Glutamatergic neuron (in vitro differentiated cells): ENCODE measurements at places on chromosomes 6 and 20. TPM values are rescaled to one million over a fixed set of nuclear protein-coding genes. Genes with fewer than 3 reads are reported as not detected.

DNA sequence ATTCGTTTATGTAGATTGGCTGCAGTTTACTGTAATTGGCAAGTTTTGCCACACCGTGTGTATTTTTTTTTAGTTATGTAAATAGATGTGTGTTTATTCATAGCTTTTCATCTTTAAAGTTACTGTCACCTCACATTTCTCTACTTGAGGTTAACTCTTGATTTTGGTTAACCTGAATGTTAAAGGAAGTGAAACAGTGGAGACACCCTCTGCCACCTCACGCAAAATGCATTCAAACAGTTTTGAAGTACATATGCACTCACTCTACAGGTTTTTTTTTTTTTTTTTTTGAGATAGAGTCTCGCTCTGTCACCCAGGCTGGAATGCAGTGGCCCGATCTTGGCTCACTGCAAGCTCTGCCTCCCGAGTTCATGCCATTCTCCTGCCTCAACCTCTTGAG, 17.7 kb downstream of the OR2A4 start:
- DNase-seq = no peak

GRCh38 chr6:111806561-111807497, 66.4 kb downstream of the FYN start:
- no peak for DNase-seq

DNA sequence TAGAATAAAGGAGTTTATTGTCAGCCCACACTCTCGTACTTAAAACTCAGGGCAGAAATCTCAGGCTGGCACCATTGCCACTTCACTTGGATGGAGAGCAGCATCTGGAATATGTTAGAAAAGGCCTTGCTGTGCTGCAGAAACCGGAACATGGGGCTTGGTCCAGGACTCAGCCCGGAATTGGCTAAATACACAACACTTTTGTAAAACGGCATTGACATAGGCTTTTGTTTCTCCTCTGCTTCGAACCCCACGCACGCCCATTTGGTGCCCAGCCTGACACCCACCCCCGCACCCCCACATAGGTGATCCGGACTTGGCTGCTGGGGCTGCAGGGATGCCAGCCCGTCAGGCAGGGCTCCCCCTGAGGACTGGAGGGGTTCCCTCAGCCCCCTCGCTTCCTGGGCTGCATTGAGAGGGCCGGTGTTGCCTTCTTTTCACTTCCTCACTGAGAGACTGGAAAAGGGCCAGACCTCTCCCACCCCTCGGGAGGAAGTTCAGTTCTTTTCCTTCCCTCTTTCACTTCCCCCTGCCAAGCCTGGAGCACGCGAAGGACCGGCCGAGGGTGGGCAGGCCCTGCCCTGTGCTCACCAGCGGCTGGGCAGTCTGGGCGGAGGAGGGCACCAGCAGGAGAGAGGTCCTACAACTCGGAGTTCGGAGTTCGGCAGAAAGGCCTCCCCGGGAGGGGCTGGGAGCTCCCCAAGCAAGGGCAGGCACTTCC, 17.9 kb upstream of the CST3 start:
- DNase-seq = no peak

GRCh38 chr20:25296094-25297093, 48.5 kb downstream of the PYGB start:
- peak; percentile 52 for DNase-seq

GRCh38 chr6:163406366-163406765, 8.2 kb upstream of the QKI start:
- DNase-seq = no peak

- DNase-seq = no peak
Measured at GRCh38 chr6:134727081-134727480, 222.8 kb downstream of the ALDH8A1 start.

DNA sequence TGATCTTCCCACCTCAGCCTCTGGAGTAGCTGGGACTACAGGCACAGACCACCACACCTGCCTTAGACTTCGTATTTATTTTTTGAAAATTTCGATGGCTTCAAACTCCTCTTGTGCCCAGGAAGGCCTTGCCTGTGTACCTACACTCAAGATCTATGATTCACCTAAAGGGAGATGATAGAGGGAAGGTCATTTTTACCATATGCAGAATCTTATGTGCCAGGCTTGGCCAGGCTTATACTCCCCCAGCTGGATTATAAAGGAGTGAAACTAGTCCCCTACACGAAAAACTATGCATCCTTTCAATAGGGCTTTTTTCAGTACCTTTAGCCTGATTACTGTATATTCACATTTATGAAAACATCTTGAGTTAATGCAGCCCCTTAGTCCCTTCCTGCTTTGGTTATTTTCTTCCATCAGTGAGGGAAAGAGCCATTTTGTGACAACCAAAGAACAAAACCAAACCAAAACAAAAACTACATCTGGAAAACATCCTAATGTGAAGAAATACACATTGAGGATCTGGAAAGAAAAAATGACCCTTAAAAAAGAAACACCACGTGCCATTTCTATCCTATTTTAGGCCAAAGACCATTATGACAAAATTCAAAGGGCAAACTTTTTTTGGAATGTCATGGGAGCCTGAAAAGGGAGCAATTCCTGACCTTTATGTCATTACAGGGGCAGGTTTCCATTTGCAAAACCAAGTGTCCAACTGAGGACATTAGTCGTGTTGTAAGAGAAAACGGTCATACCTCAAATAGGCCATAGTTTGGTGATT, 34.7 kb downstream of the RIPOR2 start:
- no peak for DNase-seq

GRCh38 chr20:9597547-9597946, 83.2 kb downstream of the LAMP5 start:
- no peak for DNase-seq

DNA sequence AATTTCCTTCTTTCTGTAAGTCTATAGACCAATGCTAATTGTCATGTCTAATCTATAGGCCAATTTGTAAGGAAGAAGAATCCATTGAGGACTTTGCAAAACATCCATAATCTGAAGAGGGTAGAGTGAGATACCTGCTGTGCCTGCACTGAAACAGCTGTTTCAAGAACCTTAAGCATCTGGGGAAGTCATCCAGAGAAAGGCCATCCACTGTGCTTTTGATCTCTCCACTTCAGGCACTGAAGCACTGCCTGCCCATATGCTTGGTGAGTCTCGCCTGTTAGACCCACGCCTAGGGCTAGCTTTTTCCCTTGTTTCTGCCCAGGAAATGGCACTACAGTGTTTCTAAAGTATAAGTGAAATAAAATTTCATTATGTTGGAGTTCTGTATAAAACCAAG, 921.8 kb upstream of the EPHA7 start:
- DNase-seq = peak; percentile 13

GRCh38 chr20:17626217-17627007, 55.6 kb downstream of the RRBP1 start:
- no peak for DNase-seq

GRCh38 chr20:9617940-9618339, 103.5 kb downstream of the LAMP5 start:
- DNase-seq = peak; percentile 23

DNA sequence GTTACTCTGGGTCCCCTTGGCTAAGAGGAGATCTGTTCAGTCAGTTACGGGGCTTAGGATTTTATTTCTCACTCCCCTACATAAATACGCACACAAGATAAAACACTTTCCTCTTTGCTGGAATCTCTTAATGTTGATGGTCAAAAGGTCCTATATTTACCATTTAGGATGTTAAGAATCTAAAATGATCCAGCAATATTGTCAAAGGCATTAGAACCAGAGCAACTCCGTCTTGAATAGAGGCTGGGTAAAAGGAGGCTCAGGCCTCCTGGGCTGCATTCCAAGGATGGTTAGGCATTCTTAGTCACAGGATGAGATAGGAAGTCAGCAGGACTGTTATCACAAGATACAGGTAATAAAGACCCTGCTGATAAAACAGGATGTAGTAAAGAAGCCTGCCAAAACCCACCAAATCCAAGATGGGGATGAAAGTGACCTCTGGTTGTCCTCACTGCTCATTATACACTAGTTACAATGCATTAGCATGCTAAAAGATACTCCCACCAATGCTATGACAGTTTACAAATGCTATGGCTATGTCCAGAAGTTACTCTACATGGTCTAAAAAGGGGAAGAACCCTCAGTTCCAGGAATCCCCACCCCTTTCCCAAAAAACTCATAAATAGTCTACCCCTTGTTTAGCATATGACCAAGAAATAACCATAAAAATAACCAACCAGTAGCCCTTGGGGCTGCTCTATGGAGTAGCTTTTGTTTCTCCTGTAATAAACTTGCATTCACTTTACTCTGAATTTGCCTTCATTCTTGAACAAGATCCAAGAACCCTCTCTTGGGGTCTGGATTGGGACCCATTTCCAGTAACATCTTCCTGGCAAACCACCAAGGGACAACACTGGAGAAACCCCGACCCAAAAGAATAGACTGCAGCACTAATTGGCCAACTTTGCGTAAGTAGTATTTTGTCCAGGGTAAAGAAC, 107.5 kb downstream of the DTNBP1 start:
- no peak for DNase-seq

GRCh38 chr6:90044833-90045381, 150.6 kb downstream of the GJA10 start:
- no peak for DNase-seq

DNA sequence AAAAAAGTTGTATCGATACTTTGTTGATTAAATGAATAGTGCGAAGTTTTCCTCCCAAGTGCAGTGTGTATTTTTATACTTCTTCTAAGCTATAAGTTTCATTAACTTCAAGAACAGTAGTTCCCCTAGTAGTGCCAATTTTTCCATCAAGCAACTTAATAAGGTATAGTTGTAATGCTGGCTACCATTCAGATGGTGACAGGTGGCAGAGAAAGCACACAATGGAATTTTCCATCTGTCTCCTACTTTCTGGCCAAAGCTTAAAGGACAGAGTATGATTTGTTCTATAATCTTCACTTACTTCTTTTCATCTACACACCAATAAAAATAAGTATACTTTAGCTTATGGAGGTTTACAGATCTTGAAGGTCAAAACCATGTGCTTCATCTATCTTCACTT, 431.1 kb downstream of the NKAIN2 start:
- DNase-seq = no peak

- DNase-seq = no peak
Measured at GRCh38 chr6:37559501-37559900, 59.8 kb upstream of the CCDC167 start.

- DNase-seq = no peak
Measured at GRCh38 chr20:10498200-10498599, 63.1 kb downstream of the SLX4IP start.

DNA sequence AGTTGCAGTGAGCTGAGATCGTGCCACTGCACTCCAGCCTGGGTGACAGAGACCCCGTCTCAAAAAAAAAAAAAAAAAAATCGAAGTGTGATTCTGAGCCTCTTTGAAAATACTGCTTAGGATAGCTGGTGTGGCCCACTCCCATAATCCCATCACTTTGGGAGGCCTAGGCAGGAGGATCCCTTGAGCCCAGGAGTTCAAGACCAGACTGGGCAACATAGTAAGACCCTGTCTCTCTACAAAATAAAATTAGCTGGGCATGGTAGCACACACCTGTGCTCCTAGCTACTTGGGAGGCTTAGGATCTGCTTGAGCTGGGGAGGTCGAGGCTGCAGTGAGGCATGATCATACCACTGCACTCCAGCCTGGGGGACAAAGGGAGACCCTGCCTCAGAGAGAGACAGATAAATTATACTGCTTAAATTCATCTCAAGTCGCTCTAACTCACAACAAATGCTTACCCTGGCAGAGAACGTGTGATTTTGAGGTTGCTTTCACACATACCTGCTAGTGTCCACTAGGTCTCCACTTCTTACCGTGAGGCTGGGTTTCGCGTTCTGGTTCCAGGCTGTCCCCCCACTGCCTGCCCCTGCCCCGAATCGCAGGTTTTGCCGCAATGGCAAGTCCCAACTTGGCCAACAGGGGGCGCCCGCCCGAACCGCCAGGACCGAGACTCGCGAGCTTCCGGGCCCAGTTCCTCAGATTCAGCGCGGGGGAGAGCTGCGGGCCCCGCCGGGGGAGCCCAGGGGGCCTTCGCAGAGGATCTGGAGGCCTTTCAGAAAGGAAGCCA, 12.3 kb upstream of the TMC2 start:
- DNase-seq = peak; percentile 93

DNA sequence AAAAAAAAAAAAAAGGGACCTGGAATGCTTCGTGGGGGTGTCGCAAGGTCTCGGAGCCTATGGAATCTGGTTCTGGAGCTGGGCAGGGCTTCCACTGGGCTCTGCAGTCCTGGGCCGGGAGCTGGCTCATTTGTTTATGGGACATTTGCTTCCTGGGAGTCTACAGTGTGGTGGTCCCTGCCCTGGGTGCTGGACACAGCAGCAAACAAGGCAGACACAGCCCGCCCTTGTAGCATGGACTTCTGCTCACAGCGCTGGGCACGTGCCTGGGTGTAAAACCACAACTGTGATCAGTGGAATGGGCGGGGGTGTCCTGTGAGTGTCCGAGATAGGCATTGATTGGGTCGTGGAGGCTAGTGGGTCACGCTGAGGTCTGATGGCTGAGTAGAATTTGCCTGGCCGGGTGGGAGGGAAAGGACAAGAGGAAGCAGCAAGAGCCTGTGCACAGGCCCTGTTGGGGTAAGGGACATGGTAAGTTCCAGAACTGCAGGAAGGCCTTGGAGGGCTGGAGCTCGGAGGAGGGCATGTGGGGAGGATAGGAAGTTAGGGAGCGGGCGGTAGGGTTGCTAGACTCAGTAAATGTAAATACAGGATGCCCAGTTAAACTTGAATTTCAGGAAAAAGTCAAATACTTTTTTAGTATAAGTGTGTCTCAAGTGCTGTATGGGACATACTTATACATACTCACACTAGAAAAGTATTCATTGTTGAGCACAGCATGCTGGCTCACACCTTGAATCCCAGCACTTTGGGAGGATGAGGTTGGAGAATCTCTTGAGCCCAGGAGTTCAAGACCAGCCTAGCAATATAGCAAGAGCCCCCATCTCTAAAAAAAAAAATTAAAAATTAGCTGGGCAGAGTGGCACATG, 61.3 kb upstream of the PMEPA1 start:
- DNase-seq = no peak

GRCh38 chr6:17851720-17852161, 135.7 kb downstream of the KIF13A start:
- no peak for DNase-seq

DNA sequence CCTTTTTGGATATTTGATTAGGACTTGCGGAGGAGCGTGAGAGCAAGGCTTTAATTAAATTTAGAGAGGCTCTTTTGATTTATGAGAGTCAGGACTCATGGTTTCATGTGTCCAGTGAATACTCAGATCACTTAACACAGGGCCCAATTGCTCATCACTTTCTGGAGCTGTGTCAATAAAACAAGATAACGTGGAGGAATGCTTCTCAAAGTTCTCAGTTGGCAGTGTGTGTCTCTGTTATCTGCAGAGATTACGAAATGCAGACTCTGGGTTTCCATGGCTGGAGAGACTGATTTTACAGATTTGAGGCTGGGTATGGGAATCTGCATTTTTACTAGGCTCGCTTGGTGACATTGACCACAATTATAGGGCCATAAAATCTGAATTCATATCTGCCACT, 335.8 kb upstream of the FLRT3 start:
- DNase-seq = no peak

GRCh38 chr6:68975816-68976215, 340.7 kb downstream of the ADGRB3 start:
- DNase-seq = no peak

The C20orf144 gene
- total RNA-seq = not detected

The PNRC1 gene
- 91.4 TPM for total RNA-seq

The TMEM242 gene
- total RNA-seq = 19.7 TPM

The ENTPD6 gene
- 191 TPM for total RNA-seq

The AHI1 gene
- 11.1 TPM for total RNA-seq

The SPATS1 gene
- total RNA-seq = not detected

The CST7 gene
- total RNA-seq = not detected

The AIG1 gene
- 14.3 TPM for total RNA-seq

The CST2 gene
- total RNA-seq = not detected

The GATA5 gene
- total RNA-seq = 1.3 TPM

The SUMO4 gene
- total RNA-seq = 1.3 TPM

The DEFB127 gene
- not detected for total RNA-seq

The ADAM33 gene
- 0.27 TPM for total RNA-seq

The ITCH gene
- 59.4 TPM for total RNA-seq

The COL11A2 gene
- 3.8 TPM for total RNA-seq
